HT1080 (cell line): ENCODE measurements at places on chromosomes 13 and 19. TPM values are rescaled to one million over a fixed set of nuclear protein-coding genes. Genes with fewer than 3 reads are reported as not detected.
A peak's percentile ranks its signal among the peaks of the same experiment; 100 is the strongest.

The GPR180 gene
- 7.9 and 9.0 TPM in 2 replicates for total RNA-seq

- DNase-seq: peak; percentile 26
Measured at GRCh38 chr13:33937373-33938098, 119.6 kb downstream of the RFC3 start.

- DNase-seq: no peak
Measured at GRCh38 chr19:32289566-32290210, 55.7 kb upstream of the ZNF507 start.

- DNase-seq: no peak
Measured at GRCh38 chr19:49413348-49413747, 9.9 kb downstream of the PTH2 start.

DNA sequence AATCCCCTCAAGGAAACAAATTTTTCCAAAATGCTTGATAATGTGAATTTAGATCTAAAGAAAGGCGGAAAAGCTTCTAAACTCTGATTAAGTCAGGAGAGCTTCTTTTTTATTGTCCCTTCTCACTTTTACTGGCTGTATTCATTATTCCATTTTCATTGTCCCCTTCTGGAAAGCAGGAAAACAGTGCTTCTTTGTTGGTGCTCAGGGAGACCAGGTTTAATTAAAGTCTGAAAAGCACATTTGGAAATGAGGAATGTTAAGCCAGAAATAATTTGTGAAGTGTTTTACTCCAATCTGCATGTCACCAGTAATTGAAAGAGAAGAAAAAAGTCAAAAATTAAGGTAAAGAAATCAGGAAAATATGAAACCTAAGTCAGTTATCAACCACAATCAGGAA lies 43.5 kb upstream of the TSC22D1 start:
- no peak for DNase-seq

GRCh38 chr19:35404879-35405622 lies 34.2 kb downstream of the GPR42 start:
- DNase-seq: peak; percentile 96

- no peak for DNase-seq
Measured at GRCh38 chr13:73293913-73294523, 235.2 kb downstream of the KLF5 start.

The PRMT1 gene
- total RNA-seq: 540 and 551 TPM in 2 replicates

- no peak for DNase-seq
Measured at GRCh38 chr13:94020426-94020825, 459.1 kb downstream of the DCT start.

- peak; percentile 65 for DNase-seq
Measured at GRCh38 chr13:98445340-98446233, 131.3 kb downstream of the STK24 start.

- no peak for DNase-seq
Measured at GRCh38 chr19:13639342-13639929, 124.9 kb upstream of the MRI1 start.

DNA sequence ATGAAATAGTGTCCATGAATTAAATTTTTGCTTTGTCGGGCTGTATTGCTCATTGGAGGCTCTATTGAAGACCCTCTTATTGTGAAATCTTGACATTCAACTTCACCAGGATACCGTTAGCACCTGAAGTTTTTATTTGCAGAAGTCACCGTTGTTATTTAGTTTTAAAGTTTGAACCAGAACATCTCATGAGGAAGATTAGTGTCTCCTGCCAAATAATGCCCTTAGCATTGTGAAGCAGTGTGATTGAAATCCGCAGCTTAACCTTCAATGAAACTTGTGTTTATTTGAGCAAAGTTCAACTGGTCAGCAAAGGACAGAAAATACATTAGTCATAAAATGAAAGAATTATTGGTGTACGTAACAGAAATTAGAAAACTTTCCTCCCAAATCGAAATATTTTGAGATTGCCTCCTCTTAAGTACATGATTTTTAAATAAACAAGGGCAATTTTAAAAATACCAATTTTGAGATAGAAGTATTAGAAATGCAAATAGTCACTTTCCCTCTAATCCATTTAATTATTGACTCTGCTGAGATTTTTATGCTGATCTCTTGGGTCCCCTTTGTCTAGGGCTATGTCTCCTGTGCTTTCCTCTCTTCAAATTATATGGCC lies 84.4 kb downstream of the WDFY2 start:
- DNase-seq: no peak

The TNNT1 gene
- total RNA-seq: 28.7 and 33.4 TPM in 2 replicates

DNA sequence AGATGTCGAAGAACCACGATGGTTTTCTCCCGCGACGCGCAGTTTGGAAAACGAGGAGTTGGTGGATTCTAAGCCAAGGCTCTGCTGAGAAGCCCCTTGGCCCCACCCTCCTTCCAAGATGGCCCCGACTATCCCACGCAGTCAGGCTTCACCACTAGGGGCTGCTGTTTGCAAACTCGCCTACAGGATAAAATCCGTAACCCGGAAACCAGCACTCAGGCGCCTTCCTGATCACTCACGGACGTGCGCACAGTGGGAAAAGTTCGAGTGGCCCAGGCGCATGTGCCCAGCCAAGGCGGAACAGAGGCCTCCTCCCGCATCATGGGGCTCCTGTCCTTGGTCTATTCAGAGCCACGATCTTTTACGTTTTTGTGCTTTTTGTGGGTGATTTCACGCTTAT lies 19.2 kb upstream of the UQCR11 start:
- DNase-seq: no peak

The KLK4 gene
- total RNA-seq: not detected in 2 replicates

The SIGLEC11 gene
- total RNA-seq: not detected in 2 replicates

The CEACAM16 gene
- total RNA-seq: not detected in 2 replicates

- DNase-seq: no peak
Measured at GRCh38 chr19:47601180-47601904, 7.6 kb upstream of the BICRA start.

GRCh38 chr13:39612023-39612637 lies 9.1 kb upstream of the LHFPL6 start:
- DNase-seq: peak; percentile 40

- DNase-seq: no peak
Measured at GRCh38 chr13:73995736-73996135, 138.5 kb downstream of the KLF12 start.

DNA sequence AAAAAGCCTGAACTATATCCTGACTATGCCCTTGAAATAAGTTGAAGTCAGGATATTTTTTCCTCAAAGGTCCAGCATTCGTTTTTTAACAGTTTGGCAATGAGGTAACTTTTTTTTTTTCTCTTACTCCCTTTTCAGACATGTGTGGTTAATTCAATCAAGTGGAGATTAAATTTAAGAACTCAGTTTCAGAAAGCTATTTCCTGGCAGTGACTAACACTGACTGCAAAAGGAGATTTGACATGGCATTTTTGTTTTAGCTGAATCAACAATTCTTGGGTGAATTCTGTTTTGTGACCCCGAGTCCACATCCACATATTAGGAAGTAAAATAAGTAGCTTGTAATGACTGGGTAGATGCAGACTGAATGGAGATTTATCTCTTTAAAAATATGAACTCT lies 716.4 kb downstream of the PCDH9 start:
- DNase-seq: peak; percentile 31

- peak; percentile 61 for DNase-seq
Measured at GRCh38 chr19:43806848-43807247, 4.6 kb upstream of the LYPD5 start.

GRCh38 chr13:33230178-33230881 lies 55.2 kb downstream of the STARD13 start:
- DNase-seq: peak; percentile 71

DNA sequence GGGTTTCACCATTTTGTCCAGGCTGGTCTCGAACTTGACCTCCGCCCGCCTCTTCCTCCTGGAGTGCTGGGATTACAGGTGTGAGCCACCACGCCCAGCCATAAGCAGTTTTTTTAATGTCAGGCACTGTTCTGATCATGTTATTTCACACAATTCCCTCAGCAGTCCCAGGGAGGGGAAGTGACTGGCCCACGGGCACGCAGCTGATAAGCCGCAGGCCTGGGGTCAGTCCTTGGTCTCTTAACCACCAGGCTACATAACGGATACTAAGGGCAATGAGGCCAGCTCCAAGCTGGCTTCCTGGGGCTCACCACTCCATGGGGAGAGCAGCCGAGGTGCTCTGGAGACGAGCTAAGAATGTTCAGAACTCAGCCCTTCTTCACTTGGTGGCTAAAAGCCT lies 13.5 kb downstream of the BRSK1 start:
- no peak for DNase-seq

DNA sequence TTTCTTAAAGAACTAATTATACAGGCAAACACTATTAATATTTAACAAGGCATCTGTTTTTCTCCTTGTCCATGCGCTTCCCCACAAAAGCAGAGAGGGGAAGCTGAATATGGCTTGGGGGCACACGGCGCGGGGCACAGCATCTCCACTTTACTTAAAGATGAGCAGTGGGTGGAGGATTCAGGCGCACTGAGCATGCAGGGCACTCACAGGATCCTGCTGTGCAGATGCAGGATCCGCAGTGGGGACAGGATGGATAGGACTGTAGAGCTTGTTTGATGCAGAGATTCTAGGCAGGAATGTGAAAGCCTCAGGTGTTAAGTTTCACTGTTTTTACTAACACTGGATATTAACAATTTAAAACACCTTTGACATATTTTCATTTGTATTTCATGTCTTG lies 43.3 kb downstream of the ATP11A start:
- no peak for DNase-seq

DNA sequence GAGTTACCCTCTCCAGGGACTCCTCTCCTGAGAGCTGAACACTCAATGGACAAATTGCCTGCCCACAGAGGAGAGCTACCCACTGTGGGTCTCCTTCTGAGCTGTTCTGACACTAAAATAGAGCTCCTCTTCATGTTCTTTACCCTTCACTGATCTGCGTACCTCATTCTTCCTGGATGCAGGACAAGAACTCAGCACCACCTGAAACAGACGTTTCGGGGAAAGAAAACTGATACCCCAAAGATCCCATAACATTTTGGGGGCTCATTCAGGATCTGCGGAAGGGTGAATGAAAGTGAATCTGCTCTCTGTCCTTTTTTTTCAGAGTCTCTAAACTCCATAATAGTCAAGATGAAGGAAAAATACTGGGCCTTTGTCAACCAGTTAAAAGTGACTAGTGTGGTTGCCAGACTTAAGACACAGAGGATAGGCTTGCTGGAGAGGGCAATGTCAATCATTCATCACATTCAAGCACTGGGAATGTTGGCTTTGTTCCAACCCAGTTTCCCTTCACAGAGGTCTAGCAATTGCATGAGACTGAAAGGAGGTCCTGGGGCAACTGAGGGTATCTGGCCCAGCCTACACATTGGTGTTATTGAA lies 136.7 kb upstream of the SLITRK6 start:
- DNase-seq: no peak

GRCh38 chr13:105665284-105665683 lies 870.2 kb downstream of the EFNB2 start:
- DNase-seq: peak; percentile 74

GRCh38 chr19:3695986-3696659 lies 4.1 kb downstream of the PIP5K1C start:
- DNase-seq: no peak

- no peak for DNase-seq
Measured at GRCh38 chr13:54592201-54592600, 1563.6 kb downstream of the OLFM4 start.

The CYP4F8 gene
- total RNA-seq: not detected in 2 replicates

The MYCBP2 gene
- 39.3 and 41.3 TPM in 2 replicates for total RNA-seq

The TSPAN16 gene
- total RNA-seq: not detected in 2 replicates

DNA sequence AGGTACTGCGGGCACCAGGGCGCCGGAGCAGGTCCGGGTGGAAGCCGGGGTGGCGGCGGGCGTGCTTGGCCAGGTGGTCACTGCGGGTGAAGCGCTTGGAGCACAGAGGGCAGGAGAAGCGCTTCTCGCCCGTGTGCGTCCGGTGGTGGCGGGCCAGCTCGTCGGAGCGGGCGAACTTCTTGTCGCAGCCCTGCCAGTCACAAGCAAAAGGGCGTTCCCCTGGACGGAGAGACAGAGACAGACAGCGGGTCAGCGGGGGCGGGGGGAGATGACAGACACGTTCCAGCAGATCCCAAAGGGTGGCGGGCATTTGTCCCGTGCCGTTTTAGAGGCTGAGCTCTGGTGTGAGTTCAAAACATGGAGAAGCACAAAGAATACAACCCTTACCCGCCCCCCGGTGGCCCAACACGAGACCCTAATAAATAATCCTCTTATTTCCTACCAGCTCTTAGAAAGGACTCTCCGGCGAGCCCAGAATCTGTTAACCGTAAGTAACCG lies 6.3 kb upstream of the REXO1 start:
- DNase-seq: no peak

The CRB3 gene
- total RNA-seq: not detected in 2 replicates

GRCh38 chr13:28590461-28590860 lies 68.5 kb upstream of the POMP start:
- DNase-seq: no peak
